ENCODE measurements at places on chromosomes 13 and 19.

- DNase-seq, result no peak
These were observed 5.3 kb downstream of the RFX1 start for GRCh38 chr19:14000691-14001375.

DNA sequence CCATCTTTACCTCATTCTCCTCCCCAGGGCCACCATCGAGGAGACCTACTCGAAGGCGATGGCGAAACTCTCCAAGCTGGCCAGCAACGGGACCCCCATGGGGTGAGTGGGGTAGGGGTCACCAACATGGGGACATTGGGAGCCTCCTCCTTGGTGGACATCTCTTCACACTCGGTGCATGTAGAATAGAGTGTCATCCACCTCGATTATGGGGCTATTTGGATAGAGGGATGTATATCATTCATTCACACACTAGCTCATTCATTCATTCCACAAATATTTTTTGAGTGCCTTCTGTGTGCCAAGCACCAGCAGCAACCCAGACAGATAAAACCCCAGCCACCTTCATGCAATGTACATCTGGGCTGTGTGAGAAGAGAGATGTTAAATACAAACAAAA lies 13.1 kb downstream of the FCHO1 start:
- DNase-seq, result no peak

- DNase-seq, result no peak
These were observed 92.8 kb downstream of the SHISA2 start for GRCh38 chr13:25958986-25959385.

GRCh38 chr19:43476606-43477005 lies 11.2 kb upstream of the LYPD3 start:
- DNase-seq, result no peak

DNA sequence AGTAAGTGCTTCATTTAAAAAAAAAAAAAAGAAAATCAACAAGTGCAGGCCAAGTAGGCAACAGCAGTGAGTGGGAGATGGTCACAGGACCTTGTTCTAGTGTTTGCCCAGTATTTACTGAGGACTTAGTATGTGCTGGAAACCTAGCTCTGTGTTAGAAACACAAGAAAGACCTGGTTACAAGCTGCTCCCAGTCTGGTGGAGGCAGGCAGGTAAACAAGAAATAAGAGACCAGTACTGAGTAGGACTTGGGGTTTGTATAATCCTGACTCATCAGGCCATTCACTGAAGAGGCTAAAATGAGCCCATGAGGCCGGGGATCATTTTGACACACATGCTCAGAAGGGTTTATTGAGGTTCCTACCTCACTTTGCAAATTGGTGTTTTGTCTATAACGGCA lies 21.5 kb upstream of the SERPINE3 start:
- no peak for DNase-seq

DNA sequence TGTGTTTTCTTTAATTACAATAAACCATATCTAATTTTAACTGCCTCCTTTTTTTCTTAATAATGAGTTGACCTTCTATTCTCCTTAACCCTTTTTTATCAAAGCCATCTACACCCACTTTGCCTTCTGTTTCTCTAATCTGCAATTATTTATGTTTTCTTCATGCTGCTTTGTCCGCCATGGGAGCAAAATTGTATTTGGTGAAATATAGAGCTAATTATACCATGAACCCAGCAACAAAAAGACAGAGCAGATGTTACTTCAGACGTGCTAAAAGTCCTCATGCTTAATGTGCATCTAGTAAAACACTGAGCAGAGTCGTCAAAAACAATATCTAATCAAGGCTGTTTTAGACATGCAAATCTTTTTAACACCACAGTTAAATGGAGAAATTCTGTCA lies 264.7 kb downstream of the DACH1 start:
- no peak for DNase-seq

DNA sequence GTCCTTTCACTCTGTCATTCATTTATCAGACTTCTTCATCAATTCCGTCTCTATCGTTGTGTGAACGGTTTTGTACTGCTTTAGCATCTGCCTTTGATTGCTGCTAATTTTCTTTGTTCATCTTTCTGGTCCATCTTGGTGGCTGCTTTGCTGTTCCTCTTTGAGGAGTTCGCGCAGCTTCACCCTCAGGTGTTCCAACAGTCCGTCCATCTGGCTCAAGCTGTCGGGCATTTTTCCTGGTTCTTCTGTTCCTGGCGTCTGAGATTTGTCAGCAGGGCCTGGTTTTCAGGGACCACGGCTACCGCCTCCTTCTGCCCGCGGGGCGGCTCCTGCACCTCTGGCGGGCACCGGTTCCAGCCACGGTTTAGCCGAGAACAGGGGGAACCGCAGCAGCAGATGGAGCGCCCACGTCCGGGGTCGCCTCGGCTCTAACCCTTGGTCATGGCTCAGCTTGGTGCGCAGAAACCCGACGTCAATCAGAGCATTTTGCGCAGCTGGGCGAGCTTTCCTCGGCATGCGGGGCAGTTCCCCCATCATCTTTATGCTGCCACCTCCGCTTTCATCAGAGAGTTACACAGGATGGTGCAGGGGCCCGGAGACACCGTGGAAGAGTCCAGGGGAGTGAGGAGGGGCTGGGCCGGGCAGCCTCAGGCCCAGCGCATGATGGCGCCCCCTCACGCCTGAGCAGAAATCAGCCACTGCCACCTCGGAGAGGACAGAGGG lies 89.5 kb downstream of the ZNF100 start:
- no peak for DNase-seq

DNA sequence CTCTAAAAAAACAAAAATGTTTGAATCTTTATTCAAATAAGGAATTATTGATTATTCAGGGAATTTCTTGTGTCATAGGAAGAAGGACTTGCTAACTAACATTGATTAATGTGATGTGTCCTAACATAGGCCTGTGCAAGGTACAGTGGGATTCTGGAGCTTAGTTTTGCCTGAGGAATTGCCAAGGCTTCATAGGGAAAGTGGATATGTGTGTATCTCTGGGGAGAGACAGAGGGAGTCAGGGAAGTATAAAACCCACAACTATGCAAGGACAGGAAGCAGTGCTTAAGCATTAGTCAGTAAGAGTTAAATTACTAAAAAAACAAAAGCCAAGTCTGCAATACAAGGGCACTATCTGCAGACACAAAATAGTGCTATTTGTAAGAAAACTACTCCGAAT lies 59.6 kb downstream of the WDFY2 start:
- no peak for DNase-seq
